ENCODE measurements at places on chromosomes 2 and 18.
A peak's percentile ranks its signal among the peaks of the same experiment; 100 is the strongest.

GRCh38 chr2:23591111-23591510 lies 206.1 kb downstream of the KLHL29 start:
- no peak for DNase-seq

DNA sequence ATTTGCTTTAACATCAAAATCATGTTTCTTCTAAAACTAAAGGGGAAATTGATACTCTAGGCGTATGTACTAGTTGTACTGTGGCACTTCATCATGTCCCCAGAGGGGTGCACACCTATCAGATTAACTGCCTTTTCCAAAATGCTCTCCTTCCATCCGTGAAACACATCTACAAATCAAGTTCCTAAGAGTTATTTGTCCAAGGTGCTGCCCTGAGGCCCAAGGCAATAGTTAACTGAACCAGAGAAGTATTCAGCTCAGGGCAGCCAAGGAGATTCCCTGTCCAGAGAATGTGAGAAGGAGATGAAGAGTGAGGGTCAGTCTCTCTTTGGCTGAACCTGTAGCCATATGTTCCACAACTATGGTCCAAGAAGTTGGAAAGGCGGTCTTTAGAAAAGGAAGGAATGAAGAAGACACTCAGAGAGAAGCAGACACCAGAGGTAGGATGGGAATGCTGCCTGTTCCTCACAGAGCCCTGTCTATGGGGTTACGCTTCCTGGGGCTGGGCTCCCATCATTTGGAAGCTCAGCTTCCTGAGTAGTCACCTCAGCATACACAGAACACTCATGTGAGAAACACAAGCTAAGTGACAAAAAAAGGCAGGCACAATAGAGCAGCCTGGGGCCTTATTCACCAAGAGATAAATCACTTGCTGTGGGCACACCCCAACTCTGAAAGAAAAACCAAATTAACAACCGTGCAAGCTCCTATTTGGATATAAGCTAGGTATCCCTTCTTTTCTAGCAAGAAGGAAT lies 55.6 kb downstream of the ANKRD44 start:
- no peak for DNase-seq

DNA sequence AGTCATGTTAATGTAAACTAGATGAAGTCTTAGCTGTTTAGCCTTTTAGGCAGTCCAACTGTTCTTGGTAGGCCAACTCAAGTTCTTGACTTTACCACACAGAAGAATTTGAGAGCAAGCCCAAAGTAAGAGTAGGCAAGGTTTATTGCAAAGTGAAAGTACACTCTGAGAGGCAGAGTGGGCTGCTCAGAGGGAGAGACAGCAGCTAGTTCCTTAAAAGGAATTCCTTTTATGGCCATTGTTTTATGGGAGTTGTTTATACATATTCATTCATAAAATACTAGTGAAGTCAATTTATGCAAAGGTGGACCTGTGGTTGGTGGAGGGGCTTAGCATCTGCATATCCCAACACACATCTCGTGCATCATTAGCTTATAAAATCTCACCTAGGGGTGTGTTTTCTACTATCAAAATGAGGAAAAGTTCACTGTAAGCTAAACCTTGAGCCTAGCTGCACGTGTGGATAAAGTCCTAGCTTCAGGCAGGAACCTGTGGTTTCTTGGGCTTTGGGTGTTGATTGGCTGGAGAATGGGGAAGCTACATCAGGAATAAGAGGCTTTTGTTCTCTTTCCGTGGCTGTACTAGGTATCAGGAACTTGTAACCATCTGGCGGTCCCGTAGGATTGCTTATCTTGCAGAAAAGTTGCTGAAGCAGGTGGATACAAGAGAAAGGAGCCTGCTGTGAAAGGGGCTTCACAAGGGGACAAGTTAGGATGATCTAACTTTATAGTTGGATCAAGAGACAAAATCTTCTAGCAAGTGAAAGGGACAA lies 110.4 kb upstream of the GULP1 start:
- DNase-seq = no peak

GRCh38 chr18:77008576-77009315 lies 123.8 kb downstream of the MBP start:
- DNase-seq = no peak

- no peak for DNase-seq
Measured at GRCh38 chr2:237390235-237390634, 23.7 kb downstream of the COL6A3 start.

GRCh38 chr2:35347561-35347960 lies 1008.0 kb upstream of the CRIM1 start:
- DNase-seq = no peak

DNA sequence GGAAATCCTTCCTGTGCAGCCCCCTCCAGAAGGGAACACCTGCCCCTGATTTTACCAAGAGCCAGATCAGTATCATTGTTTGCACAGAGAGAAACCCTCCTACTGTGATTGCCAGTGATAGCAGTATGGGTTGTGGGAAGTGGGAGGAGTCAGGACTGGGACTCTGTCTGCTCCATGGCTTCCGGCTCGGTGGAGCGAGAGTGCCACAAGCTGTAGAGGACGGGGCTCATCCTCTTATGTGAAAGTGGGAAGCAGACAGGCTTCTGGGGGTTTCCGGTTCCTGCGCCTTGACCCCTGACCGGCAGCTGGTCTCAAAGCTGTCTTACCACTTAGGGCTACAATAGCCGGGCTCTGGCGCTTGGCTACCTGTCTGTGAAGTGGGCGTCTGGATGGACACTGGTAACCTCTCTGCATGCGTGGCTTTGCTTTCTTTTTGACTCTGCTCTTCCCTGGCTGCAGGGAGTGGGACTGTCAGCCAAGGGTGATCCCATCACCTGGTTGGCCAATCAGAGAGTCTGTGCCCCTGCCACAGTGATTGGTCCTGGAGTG lies 79.7 kb downstream of the BCL2L11 start:
- DNase-seq = no peak

DNA sequence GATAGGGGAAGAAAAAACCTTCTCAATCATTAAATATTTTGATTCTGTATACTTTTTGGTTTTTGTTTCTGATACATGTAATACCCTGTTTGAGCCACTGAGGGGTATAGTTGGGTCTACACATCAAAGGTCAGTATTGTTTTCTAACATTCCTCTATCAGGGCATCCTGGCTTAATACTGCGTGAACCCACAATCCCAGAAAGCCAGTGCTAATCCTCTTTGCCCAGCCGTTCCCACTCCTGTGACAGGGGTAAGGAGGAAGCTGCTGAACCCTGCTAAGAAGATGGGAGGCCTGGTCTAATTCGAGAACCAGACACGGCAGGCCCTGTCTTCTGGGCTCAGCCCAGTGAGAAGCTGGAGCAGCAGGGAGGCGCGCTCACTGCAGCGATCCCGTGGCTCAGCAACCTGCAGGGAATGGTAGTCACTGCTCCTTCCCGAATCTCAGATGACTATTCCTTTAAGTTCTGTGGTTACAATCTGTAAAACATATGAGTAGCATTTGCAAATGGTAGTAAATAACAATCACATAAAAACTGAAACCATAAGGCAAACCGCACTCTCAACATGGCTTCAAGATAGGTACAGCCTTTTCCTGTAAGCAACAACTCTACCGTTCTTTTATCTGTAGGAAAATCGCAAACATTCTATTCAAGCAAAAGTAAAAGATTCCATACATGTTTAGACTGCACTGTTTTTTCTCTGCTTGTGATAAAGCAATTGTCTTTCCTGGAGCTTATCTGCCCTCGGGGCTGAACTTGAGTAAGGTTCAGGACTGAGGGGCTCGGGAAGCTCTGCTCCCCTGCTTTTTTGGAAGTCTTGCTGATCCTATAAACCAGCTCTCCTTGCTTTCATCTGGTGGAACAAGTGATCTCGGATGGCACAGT lies 87.0 kb downstream of the EPB41L3 start:
- no peak for DNase-seq

GRCh38 chr2:50963734-50964133 lies 68.2 kb downstream of the NRXN1 start:
- no peak for DNase-seq

DNA sequence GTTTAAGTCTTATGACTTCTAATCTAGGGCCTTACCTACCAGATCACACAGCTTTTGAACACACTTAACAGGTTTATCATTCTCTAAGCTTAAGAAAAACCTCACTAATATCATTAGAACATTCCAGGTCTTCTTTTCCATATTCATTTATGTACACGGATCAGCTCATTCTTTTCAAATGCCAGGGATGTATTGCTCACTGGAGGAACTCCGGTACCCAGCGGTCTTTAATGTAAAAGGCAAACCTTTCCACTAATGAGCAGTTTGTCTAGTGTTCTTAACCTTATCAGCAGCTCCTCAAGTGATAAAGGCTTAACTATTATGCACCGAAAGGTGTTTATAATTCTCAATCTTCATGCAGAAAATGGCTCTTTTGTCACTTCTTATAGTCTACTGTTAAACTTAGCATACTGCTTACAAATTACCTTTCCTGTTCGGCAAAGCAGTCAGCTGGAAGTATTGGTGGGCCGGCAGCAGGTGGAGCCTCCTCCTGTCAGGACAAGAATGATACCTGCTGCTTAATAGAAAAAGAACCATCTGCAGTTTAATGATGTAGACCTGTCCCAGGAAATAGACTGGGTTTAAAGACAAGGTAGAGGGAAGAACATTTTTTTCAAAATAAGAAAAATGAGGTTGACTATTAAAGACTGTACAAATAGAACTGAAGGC lies 142.7 kb downstream of the FIGN start:
- DNase-seq = no peak

- no peak for DNase-seq
Measured at GRCh38 chr2:18401471-18401870, 159.0 kb downstream of the RDH14 start.

DNA sequence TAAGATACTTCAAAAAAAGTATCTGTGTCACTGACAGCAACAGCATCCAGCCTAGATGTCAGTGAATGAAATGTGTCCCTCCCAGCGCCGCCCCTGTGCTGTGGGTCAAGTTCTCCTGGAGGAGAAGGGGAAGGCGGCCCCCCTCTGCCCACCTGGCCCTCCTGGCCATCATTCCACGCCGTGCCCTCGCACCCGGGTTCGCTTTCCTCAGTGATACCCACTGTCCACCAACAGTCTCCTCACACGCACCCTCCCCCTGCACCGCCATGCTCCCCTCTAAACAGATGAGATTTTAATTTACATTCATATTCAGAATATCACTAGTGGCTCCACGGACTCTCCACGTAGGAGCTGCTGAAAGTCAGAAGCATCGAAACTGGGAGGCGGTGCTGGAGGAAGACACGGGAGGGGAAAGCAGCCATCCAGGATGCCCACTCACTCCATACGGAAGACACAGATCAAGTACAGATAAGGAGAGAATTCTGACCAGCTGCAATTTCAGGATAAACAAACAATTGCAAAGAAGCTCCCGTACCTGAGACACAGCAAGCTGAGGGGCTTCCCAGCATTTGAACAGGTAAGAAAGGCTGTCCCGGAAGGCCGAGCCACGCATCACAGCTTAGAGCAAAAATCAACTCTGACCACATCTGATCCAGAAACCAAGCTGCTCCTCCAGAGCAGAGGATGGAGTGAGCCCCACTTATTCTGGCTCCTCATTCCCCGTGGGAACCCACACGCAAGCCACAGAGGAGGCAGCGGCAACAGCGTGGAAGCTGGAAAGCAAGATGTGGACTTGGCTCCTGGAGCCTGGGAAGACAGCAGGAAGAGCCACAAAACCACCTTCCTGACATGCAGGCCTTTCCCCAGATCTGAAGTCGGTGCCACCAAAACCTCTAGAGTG lies 49.7 kb downstream of the PXDN start:
- DNase-seq = no peak

DNA sequence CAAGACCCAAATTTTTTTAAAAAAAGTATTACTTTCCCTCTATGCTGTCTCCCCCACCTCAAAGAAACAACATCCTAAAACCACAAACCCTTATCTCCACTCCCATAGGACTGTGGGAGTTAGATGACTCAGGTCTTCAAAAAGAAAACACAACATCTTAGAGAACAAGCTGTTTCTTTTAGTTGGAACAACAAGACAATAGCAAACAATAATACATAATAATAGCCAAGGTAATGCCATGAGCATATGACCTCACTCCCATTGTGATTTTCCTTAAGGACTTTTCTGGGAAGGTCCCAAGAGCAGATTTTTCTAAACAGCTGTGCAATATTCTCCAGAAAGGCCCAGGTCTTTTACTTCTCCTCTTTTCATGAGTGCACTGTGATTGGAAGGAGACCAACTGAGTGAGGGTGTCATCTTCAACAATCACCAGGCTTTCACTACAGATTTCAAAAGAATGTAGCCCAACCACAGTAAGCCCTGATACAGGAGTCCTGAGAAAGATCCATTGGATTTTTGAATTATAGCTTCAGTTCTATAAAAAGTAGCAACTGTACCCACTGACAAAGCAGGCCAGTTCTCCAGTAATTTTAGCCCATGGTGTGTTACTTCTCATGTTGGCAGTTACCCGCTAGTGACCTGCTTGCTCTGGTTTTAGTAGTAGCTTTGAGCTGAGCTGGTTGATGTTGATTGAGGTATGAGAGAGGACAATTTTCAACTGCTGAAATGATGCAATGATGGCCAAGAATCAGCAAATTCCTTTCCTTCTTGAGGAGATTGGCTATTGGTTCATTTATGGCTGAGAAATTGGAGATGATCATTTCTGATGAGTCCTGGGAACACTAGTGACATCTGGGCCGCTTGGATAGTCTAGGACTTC lies 144.5 kb upstream of the TCF4 start:
- DNase-seq = no peak

GRCh38 chr18:63107171-63107845 lies 212.3 kb downstream of the BCL2 start:
- DNase-seq = no peak

GRCh38 chr18:29871246-29871645 lies 1171.3 kb downstream of the DSC3 start:
- DNase-seq = no peak

DNA sequence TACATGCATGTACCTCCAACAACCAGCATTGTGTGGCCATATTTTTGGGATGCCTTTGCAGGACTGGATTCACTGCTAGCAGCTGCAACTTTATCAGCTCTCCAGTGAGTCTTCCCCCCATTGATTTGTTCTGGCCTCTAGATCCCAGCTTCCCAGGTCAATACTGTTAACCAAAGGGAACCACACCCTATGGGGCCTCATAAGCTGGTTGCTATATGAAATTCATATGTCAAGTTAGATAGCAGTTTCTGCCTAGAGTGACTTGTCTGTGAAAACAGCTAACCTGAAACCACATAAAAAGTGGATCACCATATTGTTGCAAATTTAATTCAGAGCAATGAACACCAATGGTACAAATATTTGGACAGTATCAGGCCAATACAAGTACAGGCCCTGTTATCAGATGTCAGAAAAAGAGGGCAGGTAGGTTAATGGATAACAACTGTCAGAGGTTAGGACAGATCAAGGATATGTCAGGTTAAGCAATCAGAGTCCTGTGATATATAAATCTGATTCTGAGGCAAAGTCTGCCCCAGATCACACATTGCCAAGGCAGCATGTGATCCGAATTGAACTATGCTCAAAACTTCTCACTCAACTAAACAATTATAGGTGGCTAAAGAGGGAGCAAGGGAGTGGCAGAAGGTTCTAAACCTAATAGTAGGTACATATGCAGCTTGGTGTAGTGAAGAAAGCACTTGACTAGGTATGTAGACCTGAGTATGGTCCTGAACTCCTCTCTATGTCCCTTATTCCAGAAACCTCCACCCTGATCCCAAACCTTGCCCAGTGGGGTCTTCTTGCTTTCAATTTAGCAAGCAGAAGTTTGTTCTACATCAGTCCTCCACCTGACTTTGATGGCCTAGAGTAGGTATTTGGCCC lies 310.2 kb upstream of the STON1 start:
- no peak for DNase-seq

- DNase-seq = peak; percentile 65
Measured at GRCh38 chr2:168666339-168666738, 136.1 kb upstream of the NOSTRIN start.

GRCh38 chr18:55372209-55372608 lies 215.8 kb downstream of the TCF4 start:
- DNase-seq = no peak

GRCh38 chr18:31798399-31798798 lies 37.7 kb upstream of the SLC25A52 start:
- DNase-seq = no peak

GRCh38 chr18:8657873-8658470 lies 47.4 kb upstream of the MTCL1 start:
- DNase-seq = no peak

Data from HCEC 1CT (cell line).